ENCODE measurements at places on chromosomes 2 and 18. TPM values are rescaled to one million over a fixed set of nuclear protein-coding genes. Genes with fewer than 3 reads are reported as not detected.

DNA sequence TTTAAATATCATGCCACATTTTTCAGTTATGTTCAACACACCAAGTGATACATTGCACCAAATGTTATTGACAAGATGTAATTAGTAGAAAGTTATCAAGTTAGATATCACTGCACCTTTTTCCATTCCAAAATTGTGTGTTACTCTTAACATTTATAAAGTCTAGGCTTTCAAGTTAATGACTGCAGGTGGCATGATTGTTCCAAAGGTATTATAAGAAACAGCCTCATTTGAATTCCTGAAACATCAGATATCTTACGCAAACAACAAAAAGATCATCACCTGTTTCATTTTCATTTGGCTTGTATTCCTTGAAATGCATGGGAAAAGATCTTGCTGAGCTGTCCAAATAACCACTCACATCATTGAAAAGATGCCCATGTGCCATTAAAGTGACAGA lies 1528.2 kb upstream of the ZEB2 start:
- DNase-seq = no peak

GRCh38 chr18:26040051-26040656 lies 50.3 kb downstream of the SS18 start:
- no peak for DNase-seq

GRCh38 chr2:26898480-26899078 lies 50.6 kb downstream of the DPYSL5 start:
- DNase-seq = no peak

Gene SPDYA
- total RNA-seq = 0.35 TPM

DNA sequence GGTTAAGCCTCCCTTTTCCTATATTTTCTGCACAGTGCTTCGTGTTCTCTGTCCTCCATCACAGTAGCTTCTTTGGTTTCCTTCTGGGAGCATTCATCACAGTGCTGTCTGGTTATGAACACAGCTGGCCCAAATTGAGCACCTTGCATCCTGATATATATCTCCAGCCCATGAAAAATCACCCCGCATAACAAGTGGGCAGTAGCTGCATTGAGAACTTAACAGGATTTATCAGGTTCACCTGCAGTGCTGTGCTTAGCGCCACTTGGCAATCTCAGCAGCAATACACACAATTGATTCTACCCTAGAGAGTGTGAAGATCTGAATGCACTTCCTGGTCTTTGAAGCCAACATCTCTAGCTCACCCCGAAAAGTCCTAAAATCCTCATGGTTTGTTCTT lies 408.0 kb downstream of the RNF144A start:
- DNase-seq = no peak

Gene IL1R1
- 0.46 TPM for total RNA-seq

DNA sequence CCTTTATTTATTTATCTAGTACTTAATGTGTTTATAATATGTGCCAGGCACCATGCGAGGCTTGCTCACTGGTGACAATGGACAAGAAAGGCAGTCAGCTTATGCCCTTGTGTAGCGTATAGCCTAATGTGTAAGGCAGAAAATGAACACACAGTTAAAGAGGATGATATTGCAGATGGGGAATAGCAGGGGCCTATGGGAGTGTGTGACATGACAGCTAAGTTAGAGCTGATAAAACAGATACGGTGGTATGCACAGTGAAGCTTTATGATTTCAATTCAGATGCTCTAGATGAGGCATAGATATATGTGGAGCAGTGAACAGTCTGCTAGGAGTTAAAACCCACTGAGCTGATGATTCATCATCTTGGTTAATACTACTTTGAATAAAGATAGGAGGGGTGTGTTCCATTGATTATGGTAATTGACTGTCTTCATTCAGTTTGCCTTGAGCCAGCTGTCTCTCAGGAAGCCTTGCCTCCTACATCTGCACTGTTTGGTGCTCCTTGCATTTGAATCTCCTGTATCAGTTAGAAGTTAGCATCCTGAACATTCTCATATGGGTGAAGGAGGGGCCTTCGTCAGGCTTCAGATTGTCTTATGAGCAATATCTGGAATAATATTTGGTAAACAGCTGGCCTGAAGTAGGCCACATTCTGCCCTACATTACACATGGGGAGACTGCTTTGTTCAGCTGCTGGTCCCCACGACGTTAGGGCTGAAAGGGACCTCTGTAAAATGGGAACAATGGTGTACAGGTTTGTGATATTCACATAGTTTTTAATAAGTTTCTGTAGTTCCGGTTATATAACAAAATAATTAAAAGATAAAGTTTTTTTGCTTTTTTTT lies 13.2 kb downstream of the MAP4K4 start:
- DNase-seq = no peak

Gene KCNE4
- not detected for total RNA-seq

DNA sequence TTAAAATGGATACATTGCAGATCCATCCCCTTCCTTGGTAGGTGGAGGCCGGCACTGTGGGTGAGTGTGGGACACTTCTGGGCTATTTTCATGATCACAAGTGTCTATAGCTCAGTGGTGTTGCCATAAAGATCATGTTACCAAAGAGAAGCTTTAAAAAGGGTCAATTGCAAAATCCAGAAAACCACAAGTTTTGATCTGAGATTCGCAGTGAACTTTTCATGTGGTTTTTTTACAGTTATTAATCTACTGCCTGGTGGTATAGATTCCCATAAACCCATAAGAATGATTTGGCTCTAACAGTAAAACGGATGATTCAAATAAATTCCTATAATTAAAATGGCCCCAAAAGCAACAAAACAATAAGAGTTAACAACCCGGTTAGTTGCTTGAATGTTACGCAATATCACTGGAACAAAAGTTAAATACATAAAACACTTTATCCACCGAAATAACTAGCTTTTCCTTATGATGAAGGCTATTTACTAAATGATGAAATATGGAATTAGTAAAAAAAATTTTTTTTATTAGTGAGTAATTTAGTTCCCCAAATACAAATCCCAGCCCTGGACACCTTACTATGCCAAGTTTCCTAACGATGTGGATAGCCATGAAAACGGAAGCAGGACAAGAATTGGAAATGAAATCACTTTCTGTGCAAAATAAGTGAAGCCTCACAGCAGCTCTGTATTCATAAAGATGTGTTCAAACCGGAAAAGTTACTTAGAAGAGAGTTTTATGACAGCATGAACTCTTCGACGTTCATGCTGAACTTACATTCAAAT lies 95.6 kb upstream of the THOC1 start:
- no peak for DNase-seq

Gene RAB31
- 39.3 TPM for total RNA-seq

DNA sequence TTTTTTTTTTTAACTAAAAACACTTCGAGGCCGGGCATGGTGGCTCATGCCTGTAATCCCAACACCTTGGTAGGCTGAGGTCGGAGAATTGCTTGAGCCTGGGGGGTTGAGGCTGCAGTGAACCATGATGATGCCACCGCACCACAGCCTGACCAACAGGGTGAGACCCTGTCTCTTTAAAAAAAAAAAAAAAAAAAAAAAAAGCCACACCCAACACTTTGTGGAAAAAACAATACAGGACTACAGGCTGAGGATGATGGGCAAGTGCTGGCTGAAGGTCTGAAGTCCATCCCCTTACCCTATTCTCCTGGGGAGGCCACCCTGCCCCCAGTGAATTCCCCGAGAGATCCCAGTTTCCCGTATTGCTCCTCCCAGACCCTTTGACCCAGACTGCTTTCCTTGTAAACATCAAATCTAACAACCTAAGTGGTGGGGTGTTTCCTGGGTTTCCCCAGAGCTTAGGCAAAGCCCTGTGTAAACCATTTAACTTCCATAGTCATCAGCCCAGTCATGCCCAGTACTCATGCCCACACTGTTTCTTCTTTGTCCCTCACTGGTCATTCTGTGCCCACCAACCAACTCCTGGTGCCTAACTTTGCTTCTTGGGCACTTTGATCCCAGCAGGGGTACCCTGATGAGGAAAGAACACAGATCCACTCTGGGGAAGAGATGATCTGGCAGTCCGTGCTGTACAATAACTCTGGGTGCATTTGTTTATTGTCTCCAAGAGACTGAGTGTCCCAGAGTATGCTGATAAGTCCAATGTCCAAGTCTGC lies 5.8 kb upstream of the TMEM37 start:
- DNase-seq = no peak

GRCh38 chr2:26590508-26590907 lies 50.7 kb downstream of the CIB4 start:
- DNase-seq = no peak
